ENCODE measurements at places on chromosomes 11 and 22. TPM values are rescaled to one million over a fixed set of nuclear protein-coding genes. Genes with fewer than 3 reads are reported as not detected.

DNA sequence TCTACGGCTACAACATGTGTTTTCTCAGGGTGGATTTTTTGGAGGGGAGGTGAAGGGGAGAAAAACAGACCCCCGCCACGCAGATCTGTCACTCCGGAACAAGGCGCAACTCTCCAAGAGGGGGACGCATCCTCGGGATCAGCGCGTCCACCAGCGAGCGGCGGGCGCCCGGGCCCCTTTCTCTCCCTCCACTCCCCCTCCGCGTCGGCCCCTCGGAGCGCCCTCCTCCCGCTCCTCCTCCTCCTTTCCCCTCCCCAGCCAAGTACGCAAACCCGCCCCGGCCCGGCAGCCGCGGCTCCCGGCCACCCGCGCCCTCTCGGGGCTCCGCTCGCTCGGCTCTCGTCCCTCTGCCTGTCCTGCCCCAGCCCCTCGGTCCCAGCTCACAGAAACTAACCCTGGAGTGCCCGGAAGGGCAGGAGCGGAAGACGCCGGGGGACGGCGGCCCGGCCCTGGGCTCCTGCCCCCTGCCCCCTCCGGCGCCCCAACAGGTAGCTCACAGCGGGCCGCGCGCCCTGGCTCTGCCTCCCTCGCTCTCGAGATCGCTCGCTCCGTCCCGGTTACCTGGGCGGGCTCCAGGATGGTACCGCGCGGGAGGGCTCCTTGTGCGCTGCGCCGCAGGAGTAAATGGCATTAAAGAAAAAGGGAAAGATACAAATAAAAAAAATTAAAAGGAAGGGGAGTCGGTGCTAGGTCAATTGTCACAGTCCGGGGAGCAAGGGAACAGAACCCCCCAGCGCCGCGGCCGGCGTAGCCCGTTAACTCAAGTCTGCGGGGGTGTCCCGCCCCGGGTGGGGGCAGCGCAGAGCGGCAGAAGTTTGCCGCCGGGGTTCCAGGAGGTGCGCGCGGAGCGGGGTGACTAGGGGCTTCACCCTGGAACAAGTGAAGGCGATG, 131.4 kb upstream of the C11orf58 start:
- no peak for DNase-seq

DNA sequence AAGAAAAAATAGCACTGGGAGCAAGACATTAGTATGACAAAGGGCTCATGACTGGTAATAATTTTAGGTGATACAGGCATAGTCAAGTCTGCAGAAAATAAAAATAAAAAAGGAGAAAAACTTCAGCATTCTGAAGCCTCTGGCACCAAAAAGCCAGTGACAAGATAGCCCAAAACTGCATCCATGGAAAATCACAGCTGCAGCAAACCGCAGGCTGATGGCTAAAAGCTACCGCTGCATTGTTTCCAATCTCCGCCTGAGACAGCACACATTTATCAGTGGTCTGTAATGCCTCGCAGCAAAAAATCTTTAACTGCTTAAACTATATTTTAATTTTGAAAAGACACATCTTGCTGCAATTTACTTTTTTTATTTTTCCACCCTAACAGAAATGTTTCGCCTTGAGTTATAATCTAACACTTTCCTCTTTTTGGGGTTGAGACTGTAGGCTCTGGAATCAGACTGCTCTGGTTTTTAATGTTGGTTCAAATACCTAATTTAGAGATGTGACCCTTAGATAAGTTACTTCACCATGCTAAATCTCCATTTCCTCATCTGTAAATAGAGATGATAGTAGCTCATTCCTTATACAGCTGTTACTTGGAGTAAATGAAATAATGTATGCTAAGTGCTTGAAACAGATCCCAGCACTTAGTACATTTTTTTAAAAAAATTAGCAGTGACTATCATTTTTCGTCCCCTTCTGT, 42.0 kb upstream of the FIBIN start:
- DNase-seq, result no peak

DNA sequence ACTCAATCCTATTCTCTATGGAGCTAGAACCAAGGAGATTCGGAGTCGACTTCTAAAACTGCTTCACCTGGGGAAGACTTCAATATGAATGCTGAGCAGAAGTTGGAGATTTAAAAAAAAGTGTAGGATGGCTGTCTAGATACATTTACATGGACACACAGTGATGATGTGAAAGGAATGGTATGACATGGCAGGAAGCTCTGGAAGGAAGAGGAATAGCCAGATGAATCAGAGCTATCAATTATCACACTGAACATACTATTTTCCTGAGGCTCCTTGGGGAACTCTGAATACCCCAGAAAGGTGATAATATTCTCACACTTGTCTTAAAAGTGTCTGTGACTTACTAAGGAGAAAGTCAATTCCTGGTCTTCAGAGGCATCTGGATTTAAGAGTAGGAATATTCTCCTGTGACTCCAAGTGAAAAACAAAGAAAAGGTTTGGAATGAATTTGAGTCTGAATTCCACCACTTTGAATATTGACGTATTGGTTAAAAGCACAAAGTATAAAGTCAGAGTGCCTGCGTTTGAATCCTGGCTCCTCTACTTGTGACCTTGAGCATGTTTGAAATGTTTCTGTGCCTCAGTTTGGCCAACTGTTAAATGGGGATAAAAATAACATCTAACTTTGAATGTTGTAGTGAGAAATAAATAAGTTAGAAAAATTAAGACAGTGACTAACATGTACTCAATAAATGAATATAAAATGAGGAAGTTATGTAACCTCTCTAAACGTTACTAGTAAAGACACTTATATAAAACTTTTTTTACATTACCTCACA, 1.3 kb downstream of the OR52D1 start:
- DNase-seq, result no peak

DNA sequence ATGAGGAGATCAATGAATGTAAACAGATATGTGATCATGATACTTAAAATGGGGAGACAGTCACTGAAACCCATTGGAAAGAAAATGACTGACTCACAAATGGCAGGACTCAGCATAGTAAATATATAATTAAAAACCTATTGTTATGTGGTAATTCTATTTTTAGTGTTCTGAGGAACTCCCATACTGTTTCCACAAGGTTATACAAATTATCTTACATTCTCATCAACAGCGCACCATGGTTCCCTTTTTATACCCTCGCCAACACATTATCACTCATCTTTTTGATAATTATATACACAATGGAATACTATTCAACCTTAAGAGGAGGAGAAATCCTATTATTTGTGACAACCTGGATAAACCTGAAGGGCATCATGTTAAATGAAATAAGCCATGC, 17.1 kb downstream of the OR5B21 start:
- DNase-seq, result no peak

GRCh38 chr11:81394311-81394710, 1339.4 kb downstream of the FAM181B start:
- no peak for DNase-seq

GRCh38 chr22:46551996-46552395, 14.6 kb upstream of the CELSR1 start:
- no peak for DNase-seq

The LRP4 gene
- 0.20 TPM for total RNA-seq

GRCh38 chr22:21937041-21937820, 15.4 kb downstream of the PPM1F start:
- no peak for DNase-seq

The LIF gene
- 282 TPM for total RNA-seq

DNA sequence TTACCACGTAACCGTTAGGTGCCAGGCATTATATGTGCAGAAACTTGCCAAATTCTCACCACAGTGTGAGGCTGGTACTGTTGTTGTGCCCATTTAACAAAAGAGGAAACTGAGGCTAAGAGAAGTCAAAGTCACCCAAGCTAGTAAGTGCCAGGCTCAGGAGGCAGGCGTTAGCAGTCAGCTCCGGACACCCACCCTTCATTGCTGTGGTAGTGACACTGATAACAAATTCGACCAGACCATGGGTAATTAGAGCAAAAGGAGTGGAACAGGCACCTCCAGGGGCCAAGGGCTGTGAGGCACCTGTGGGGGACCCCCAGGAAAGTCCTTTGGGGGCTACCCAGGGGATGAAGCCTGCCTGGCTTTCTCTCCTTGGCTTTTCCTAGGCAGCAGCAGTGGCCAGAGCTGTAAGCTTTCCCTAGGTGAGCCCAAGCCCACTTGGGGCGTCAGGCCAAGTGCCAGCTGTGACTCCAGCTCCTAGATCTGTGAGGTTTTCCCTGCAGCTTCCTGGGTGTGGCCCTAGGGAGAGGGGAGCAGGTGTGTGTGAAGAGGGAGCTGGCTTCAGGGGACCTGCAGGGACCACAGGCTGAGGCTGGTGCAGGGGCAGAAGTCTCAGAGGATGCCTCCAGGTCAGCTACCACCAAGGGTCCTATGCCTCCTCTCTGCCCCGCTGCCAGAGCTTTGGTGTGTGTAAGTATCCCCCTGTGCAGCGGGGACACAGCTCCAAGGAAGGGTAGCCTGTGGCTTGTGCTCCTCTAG, 19.7 kb upstream of the ALX4 start:
- DNase-seq, result no peak

- DNase-seq, result no peak
Observed at GRCh38 chr11:14975252-14975587, 3.1 kb upstream of the CALCA start.

- no peak for DNase-seq
Observed at GRCh38 chr11:128517451-128518230, 69.7 kb downstream of the ETS1 start.

DNA sequence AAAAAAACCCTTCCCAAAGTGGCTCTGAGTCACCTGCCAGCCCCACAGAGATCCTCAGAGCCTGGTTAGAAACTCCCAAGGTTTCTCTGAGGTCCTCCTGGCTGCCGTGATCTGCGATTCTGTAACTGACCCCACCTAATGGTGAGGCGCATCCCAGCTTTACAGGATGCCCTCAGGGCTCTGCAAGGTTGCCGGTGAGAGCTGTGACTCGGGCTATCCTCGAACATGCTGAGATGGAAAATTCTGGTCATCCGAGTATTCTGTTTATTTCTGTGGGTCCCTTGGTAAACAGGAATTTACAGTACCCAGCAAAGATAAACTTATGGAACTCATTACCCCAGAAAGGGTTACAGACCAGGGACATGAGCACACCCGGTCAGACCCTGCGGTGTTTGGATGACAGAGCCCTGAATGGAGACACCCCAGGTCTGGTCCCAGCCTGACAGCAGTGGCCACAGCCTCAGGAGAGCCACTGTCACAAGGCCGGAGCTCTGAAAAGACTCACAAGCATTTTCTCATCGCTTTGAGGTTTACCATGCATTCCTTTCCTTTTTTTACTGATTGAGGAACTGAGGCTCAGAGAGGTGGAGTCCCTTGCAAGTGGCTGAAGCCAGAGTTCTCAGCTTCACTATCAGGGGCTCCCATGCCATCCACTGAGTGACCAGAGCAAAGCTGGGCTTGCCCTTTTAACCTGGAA, 22.2 kb downstream of the LIF start:
- no peak for DNase-seq

The CRYAB gene
- not detected for total RNA-seq
